ENCODE measurements at places on chromosomes 7 and 10.

DNA sequence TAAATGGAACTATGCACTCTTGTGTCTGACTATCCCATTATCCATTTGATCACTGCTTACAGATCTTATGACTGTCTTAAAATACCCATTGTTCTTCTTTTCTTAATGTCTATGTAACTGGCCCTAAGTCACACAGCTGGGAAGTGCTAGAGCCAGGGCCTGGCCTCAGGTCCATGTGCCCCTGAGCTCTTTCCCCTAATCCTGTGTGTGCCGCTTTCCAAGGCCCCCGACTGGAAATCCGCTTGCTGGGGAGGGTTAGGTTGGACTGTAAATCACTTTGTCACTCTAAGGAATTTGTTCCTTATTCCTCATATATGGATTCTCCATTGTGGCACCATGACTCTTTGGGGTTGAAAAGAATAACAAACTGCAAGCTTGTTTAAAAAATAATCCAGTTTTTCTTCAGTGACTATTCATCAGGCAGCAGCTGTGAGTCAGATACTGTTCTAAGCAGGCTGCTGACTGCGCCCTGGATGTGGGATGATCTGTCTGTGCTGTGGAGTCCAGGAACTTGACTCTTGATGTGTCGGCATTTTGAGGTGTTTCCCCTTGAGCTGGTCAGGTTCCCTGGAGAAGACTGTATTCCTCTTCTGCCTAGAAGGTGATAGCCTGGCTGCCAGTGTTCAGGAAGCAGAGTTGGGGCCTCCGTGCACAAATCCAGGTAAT, 236.3 kb downstream of the SDK1 start:
- no peak for DNase-seq

DNA sequence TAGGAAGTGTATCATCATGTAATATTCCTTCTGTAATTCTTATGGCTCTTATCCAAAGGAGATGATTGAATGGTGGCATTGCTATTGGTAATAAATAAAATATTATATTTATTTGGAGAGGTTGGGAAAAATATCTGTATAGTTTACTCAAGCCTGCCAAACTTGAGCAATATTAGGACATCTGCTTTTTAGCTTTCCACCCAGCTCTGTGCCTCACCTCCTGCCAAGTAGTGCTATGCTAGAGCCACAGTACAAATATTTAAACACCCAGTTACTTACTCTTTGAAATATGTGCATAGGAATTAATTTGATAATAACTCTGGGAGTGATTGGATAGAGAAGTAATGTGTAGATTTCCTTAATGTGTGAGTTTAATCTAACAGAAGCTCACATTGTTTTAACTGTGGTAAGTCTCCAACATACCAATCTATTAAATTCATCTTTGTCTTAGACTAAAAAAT, 129.2 kb downstream of the BBS9 start:
- DNase-seq: no peak

GRCh38 chr7:155580367-155580766, 34.0 kb upstream of the CNPY1 start:
- no peak for DNase-seq

- no peak for DNase-seq
Measured at GRCh38 chr10:119095640-119096039, 8.3 kb upstream of the DENND10 start.

GRCh38 chr10:101130984-101131961, at the start of gene TLX1:
Gene TLX1, plus strand, starts transcription at chr10:101131300. Its CDS starts 242 bp downstream, at chr10:101131542.
- no peak for DNase-seq

GRCh38 chr10:11116361-11116760, 98.7 kb downstream of the CELF2 start:
- DNase-seq: no peak

- DNase-seq: no peak
Measured at GRCh38 chr7:3168869-3169268, 125.2 kb upstream of the CARD11 start.

- no peak for DNase-seq
Measured at GRCh38 chr10:102635377-102635776, 8.9 kb upstream of the TRIM8 start.

GRCh38 chr7:47684728-47685127, 102.8 kb upstream of the TNS3 start:
- no peak for DNase-seq

DNA sequence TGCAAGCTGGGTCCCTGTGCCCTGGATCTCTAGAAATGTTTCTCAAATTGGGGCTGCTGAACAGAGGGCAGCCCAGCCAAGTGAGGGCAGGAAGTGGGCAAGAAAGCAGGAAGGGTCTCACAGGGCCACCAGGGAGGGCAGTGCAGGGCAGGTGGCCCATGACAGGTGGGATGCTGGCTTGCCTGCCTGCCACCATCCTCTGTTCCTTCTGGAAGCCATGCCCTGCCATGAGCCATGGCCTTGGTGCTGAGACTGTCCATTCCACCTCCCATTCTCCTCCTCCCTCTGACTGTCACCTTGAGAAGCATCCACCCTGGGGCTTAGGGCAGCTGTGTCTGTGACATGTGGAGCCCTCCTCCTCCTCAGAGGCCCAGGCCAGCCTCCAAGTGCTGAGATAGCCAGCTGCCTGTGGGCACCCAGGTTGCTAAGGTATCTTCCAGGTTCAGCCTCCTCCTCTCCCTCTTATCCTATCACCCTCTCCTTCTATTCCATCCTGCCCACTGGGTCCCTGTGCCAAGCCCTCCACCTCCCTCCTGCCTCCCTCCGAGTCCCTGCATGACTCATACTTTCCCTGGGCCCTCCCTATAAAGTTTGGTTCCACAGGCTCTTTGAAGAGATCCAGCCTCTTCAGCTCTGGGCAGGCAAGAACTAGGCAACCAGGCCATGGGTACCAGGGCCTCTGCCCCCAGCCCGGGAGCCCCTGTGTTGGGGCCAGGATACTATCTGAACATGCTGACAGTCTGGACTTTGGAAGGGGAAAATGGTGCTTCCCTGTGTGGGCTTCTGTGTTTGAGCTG, 1.3 kb downstream of the VSIR start:
- DNase-seq: no peak

GRCh38 chr10:83522881-83523386, 616.4 kb upstream of the GHITM start:
- DNase-seq: no peak

GRCh38 chr10:32795598-32796183, 162.3 kb downstream of the ITGB1 start:
- no peak for DNase-seq

DNA sequence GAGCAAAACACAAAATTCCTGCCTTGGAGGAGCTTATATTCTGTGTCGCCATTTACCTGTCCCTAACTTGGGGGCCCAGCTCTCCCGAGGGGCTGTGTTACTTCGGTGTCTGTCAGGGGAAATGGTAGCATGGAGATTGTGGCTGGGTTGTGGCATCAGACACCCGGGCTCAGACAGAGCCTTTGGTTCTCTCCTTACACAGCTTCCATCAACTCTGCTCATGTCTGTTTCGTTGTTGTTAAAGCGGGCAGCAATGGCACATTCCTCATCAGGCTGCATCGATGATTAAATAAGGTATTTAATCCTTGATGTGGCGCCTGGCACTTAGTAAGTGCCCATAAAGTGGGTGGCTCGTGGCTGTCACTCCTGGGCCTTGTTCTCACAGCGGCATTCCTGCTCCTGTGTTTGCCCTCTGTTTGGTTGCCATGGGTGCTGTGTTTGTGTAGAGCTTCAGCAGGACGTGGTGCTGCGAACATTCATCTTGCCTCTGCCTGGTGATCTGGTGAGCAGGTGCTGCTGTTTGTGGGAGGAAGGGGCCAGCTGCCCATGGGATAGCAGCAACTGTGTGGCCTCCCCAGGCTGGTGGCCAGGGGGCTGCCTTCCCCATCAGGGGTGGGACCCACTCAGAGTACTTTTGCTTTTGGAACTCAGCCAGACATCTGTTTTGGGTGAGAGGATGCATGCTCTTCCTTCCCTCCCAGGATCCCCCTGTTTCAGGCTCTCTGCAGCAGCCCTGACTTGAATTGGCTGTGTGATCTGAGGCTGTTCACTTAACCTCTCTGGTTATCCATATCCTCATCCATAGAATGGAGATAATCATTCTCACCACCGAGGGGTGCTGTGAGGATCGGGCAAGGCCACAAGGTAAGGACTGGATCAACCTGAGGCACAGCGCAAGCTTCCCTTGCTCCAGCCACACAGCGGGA, 207.2 kb upstream of the SVIL start:
- no peak for DNase-seq

DNA sequence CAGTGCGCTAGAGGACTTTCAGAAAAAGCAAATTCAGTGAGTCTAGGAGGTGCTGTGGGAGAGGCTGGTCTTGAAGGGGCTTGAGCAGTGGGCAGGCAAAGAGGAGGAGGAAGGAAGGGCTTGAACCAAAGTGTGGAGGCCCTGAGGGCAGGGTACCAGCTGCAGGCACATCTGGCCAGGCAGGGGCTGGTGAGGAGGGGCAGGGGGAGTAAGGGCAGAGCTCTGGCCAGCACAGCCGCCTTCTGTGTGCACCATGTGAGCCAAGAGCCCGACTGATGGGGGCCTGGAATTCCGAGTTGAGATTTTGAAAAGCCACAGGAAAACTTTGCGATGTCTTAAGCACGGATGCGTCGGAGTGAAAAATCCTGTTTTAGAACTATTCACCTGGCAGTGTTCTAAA, 74.5 kb downstream of the PRPF18 start:
- DNase-seq: no peak

GRCh38 chr7:41147606-41148485, 555.0 kb downstream of the INHBA start:
- no peak for DNase-seq

GRCh38 chr7:17832820-17833355, 107.4 kb downstream of the SNX13 start:
- DNase-seq: no peak

GRCh38 chr10:68668231-68668630, 52.8 kb upstream of the CCAR1 start:
- no peak for DNase-seq

DNA sequence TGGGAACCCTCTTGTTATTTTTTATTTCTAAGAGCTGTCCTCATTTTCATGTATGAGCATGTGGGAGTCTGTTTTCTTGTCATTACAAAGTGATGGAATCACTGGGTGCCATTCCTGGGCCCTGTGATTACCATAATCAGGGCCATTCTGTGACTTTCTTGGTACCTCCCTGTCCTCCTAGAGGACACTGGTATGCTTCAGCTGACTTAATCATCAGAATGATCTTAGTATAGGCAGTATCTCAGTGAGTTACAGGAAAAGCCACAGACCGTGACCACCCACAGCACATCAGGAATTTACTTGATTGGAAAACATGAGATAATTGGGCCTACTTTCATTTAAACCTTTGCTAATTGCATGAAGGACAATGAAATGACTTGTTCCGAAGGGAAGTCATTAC, 7.2 kb downstream of the NOM1 start:
- DNase-seq: no peak

DNA sequence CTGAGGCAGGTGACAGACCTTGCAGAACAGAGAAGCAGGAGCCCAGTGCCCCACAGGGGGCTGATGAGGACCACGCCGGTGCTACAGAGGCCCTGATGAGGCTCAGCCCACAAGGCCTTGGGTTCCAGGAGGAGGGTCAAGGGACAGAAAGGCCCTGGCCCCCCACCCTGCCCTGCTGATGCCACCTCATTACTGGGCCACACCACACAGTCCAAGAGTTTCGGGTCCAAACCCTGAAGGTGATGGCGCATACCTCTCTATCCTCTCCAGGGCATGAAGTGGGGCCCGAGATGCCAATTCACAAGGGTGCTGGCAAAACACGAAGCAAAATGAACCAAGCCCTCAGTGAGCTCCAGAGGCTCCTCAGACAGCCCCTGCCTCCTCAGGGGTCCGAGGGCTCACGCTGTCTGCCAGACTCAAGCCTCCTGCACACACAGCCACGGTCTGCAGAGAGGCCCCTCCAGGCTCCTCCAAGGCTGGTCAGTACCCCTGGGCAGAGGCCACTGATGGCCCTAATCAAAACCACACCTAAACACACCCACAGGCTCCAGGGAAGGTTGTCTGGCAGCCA, 32.3 kb downstream of the RASGEF1A start:
- DNase-seq: no peak

- DNase-seq: no peak
Measured at GRCh38 chr7:141704741-141705140, 2.8 kb upstream of the DENND11 start.

DNA sequence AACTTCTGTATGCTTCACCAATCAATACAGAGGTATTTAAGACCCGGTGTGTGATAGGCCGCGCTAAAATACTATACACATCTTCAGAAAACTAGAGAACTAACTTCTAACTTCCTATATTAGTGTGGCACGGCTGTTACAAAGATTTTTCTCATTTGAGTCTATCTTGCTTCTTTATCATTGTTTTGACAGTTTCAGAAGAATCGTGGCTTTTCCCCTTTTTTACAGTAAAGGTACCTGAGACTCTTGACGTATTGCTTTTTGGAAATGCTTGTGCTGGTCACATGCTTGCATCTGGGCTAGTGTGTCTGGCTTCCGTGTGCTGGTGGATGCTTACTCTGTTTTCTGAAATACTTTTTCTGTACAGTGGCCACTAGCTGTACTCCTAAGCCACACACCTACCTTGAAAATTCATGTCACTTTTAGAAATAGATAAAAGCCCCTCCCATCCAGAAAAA, 12.7 kb downstream of the IKZF1 start:
- DNase-seq: no peak

DNA sequence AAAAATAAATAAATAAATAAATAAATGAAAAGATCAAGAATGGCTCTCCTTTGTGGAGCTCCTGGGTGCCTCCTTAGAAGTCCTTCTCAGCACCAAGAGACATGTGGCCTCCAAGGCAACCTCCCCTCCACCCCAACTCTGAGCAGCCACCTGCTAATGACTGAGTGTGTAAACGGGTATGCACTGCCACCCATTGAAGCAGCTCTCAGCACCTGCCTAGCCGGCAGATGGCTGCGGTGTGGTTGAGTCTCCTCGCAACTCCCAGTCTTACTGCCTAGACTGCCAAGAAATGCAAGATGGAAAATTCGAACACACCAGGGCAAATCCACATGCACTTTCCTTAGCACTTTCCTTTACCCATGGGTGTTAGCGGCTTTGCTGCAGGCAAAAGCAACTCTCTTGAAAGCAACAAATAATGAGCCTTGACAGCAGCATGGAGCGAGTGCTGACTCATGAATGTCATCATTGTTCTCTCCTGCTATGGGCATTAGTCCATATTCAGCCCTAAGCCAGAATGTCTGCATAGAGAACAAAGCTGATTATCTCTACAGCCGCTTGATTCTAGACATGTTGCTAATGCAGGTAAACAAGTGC, 913.9 kb upstream of the AUTS2 start:
- peak; percentile 35 for DNase-seq

- no peak for DNase-seq
Measured at GRCh38 chr10:1216574-1217236, 160.5 kb downstream of the WDR37 start.

DNA sequence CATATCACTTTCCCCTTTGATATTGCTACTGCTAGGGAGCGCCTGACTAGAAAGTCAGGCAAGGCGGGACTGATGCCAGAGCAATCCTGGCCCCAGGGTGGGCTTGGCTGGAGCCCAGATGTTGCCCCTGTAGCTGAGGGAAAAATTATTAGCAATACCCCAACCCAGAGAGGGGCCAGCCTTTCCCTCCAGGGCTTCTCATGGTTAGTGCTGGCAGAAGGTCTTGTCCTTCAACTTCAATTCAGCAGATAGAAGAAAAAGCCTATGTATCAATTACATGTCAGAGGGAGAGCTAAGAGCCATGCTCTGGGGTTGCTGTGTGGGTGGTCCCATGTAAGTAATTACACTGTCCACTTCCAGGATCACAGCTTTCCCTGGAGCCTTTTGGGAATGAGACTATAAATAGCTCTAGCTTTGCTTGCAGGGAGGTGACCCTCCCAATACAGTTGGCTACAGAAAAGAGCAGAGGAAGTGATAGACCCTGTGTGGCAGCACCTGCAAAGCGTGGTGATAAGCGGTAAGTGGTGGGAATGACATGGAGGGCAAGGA, 579.1 kb downstream of the CCSER2 start:
- DNase-seq: no peak

Measured in NCI-H1048 (cell line).